Activated T-helper 1 cell treated with anti-CD3 and anti-CD28 coated beads, Interleukin-12 subunit alpha, Interleukin-12 subunit beta, Interleukin-2, Interleukin-4 antibody, amounts not matched to agents 30 ng/mL and 10 ng/mL and 1 ng/mL, durations not matched to agents 14 hours and 24 hours and 36 hours (primary cell): ENCODE measurements at places on chromosomes 3 and 15. TPM values are rescaled to one million over a fixed set of nuclear protein-coding genes. Genes with fewer than 3 reads are reported as not detected.

SCN5A gene
- not detected in 2 replicates for total RNA-seq

FNDC3B gene
- 29.0 and 31.5 TPM in 2 replicates for total RNA-seq

- no peak overlapping the region for H3K4me3 ChIP-seq
- no peak overlapping the region for H3K27ac ChIP-seq
- no peaks in the 10 kb centered on the region for H3K27me3 ChIP-seq
Observed at GRCh38 chr3:41404582-41404981, 205.3 kb downstream of the CTNNB1 start.

ZNF620 gene
- total RNA-seq: 5.5 and 6.0 TPM in 2 replicates

ARHGAP11A gene
- total RNA-seq: 90.2 and 96.4 TPM in 2 replicates

LRRC2 gene
- not detected in 2 replicates for total RNA-seq

GRCh38 chr3:17195856-17196604 lies 311.3 kb downstream of the PLCL2 start:
- no peak overlapping the region for H3K4me3 ChIP-seq
- H3K27me3 ChIP-seq: peaks cover 1% of the 10 kb centered on the region

DNA sequence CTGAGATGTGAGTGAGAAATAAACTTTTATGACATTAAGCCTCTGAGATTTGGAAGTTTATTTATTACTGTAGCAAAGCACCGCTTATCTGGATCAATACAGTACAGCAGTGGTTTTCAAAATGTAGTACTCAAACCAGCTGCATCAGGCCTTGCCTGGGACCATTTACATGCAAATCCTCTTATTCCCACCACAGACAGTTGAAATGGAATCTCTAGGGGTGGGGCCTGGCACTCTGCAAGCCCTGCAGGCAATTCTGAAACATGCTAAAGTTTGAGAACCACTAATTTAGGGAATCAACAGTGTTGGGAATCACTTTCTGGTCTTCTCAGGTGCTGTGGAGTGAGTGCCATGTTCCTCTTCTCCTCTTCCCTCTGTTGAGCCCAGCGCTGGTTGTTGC lies 77.8 kb upstream of the TAMM41 start:
- H3K4me1 ChIP-seq: no peaks in the 10 kb centered on the region
- DNase-seq: no peak
- H3K4me3 ChIP-seq: no peak overlapping the region
- H3K27ac ChIP-seq: no peak overlapping the region

DNA sequence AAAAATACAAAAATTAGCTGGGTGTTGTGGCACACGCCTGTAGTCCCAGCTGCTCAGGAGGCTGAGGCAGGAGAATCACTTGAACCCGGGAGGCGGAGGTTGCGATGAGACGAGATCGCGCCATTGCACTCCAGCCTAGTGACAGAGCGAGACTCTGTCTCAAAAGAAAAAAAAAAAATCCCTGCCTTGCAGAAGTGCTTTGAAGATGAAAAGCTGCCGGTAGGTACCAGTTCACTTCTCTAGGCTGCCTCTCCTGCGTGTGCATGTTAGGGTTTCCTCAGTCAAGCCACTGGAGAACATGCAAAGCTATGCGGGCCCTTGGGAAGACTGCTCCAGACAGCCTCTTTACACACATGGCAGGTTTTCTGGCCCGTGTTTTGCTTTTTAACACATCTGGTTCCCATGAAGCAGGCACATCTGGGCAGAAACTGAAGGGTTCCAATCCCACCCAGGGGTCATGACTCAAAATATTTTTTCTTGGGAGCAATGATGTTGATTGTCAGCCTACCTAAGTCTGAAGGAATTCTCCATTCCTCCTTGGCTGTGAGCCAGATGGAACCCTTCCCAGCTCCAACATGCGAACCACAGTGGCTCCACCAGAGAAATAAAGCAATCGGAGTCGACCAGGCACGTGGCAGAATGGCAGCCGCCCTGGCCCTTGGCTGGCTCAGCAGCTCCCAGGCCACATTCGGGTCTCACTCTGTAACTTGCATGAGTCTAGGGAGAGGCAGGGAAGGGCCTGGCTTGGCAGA lies 29.6 kb downstream of the MGLL start:
- peaks cover 4% of the 10 kb centered on the region for H3K27me3 ChIP-seq
- no peaks in the 10 kb centered on the region for H3K36me3 ChIP-seq
- H3K4me1 ChIP-seq: no peaks in the 10 kb centered on the region
- no peak for DNase-seq
- no peak overlapping the region for H3K27ac ChIP-seq
